ENCODE measurements at places on chromosomes 3 and 15.

GRCh38 chr15:64894395-64895056 lies 17.2 kb upstream of the ANKDD1A start:
- DNase-seq, result peak; percentile 67

DNA sequence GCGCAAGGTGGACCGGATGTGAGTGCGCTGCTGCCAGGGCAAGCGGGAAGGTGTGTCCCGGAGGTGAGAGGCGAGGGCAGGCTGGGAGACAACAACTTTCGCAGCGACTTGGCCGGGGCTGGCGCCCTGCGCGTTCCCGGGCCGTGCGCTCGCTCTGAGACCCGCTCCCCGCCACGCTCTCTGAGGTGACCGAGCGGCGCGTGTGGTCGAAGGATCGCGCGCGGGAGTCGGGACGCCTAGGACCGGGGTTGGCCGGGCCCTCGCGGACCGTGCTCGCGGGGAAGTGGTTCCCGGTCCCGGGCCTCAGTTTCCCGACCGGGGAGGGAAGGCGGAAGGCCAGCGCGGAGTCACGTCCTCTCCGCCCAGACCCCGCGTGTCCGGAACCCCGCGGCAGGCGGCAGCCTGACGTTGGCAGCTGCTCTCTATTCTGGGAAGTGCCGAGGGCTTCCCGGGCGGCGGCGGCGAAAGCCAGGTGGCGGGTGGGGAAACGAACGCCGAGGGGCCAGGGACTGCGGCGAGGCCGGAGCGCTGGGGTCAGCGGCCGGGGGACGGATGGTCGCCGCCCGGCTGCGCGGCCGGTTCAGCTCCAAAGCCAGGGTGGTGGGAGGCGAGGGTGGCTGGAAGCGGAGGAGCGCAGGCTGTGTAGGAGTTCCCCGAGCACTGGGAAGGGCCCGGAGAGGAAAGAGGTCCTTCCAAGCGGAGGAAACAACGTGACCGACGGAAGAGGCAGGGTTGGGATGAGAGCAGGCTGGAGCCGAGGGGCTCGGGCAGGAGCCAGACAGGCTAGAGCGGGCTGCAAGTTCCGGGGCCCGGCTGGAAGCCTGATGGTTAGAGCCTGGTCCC lies 1.0 kb upstream of the IGF2BP2 start:
- DNase-seq, result peak; percentile 75

- no peak for DNase-seq
Observed at GRCh38 chr15:77058468-77058867, 12.4 kb downstream of the TSPAN3 start.

DNA sequence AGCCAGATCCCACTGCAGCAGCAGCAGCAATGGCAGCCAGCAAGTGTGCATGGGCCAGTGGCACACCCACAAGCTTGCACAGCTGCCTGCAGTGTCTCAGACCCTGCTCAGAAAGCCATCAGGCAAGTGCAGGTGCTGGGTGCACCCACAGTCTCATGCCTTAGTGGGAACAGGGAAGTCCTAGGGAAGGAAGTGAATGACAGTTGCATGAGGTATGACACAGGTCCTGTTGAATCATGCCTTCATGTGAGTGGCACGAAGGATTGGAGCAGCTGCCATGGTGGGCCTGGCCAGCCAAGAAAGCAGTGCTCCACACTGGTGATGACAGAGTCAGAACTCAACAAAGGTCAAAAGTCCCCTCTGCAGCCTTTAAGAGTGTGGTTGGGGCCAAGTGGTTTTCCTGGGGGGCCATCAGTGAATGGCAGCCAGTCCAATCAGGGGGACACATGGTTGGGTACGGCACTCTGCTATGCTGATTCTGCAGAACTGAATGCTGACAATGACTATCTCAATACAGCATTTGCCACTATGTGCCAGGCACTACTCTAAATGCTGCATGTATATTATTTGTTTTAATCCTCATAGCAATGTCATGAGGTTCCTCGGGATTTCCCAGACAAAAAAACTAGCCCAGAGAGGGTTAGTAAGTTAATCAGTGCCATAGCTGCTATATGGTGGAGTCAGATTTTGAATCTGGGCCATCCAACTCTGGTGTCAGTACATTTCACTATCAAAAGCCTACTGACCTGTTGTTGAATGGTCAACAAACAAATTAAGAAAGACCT lies 94.3 kb downstream of the AQP9 start:
- DNase-seq, result no peak
